ENCODE measurements at places on chromosomes 4 and X.

- DNase-seq = no peak
Measured at GRCh38 chr4:142475663-142476062, 370.4 kb downstream of the INPP4B start.

DNA sequence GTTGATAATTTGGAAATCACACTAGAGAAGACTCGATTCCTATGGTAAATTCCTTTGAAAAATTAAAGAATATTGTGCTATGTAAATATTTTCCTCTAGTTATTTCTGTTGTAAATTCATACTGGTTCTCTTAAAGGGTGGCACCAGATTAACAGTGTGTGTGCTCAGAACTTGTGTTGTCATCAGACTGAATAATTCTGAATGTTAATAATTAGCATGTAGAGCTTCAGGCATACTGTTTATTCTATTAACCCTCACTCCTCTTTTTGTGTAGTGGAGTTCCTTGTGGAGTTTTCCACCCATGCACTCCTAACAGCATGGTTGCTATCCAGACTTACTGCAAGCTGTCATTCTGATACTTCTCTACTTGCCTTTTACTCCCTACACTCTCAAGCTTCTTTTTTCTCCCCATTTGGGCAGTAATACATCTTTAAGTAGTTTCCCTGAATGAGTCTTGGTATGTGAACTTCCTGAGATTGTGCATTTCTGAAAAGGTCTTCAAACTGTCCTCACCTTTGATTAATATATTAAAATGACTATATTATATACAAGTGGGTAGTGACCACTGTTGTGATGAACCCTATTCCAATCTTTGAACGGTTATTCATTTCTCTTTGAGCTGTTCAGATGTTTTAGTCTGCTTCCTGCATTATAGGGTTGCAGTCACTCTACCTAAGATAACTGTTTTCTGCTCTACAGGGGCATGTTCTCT, 29.9 kb upstream of the RTL8A start:
- DNase-seq = no peak

DNA sequence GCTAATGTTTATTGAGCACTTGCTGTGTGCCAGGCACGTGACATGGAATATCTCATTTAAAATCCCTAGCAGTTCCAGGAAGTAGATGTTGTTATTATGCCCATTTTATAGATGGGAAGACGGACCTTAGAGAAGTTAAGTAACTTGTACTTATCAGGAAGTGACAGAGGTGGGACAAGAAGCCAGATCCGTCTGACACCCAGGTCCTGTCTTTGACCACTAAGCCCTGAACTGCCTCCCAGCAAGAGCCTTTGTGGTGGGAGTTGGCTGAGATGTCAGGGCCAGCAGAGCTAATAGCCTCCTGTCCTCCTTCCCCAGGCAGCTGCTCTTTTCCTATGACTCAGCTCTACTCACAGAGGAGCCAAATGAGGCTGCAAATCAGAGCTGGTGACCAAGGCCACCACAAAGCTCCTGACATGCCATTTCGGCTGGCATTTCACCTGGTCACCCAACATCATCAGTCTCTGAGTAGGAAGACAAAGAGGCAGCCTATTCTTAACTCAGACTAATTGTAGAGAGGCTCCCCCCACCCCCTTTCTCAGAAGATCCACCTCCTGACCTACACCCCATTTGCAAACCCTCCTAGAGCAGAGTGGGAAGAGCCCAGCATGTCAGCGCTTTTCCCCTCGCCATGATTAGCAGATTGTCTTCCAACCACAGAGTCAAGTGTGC, 175.1 kb upstream of the KIT start:
- no peak for DNase-seq

DNA sequence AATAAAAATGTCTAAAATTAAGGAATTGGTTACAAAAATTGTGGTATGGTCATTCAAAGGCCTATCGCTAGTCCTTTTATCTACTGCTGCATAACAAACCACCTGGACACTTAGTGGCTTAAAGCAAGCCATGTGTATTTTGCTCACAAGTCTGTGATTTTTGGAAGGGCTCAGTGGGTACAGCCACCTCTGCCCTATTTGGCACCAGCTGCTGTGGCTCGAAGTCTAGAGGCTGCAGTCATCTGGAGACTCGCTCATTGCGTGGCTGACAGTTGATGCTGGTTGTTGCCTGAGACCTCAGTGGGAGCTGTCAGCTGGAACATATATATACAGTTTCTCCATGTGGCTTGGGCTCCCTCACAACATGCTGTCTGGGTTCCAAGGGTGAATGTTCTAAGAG, 60.8 kb upstream of the MID1 start:
- DNase-seq = no peak

- no peak for DNase-seq
Measured at GRCh38 chrX:115560978-115561604, at the start of gene PLS3. TSS of gene PLS3 (plus strand) at chrX:115561174. CDS start at chrX:115610251, 49,077 bp downstream.

DNA sequence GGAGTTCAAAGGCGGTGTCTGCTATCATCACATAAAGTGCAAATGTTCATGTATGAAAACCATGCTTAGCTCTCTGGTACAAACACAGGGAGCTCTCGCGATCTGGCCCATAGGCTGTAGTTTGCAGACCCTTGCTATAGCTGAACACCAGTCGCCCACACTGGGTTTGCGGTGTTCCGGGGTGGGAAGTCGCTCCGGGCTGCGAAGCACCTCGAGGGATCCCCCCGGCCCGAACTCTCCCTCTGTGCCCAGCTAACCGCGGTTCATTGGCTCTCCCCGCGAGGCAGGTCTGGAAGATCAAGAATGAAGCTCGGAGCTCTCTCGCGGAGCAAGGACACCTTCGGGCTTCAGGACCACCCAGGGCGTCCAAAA, 341 bp upstream of the PRPS2 start:
- DNase-seq = no peak

DNA sequence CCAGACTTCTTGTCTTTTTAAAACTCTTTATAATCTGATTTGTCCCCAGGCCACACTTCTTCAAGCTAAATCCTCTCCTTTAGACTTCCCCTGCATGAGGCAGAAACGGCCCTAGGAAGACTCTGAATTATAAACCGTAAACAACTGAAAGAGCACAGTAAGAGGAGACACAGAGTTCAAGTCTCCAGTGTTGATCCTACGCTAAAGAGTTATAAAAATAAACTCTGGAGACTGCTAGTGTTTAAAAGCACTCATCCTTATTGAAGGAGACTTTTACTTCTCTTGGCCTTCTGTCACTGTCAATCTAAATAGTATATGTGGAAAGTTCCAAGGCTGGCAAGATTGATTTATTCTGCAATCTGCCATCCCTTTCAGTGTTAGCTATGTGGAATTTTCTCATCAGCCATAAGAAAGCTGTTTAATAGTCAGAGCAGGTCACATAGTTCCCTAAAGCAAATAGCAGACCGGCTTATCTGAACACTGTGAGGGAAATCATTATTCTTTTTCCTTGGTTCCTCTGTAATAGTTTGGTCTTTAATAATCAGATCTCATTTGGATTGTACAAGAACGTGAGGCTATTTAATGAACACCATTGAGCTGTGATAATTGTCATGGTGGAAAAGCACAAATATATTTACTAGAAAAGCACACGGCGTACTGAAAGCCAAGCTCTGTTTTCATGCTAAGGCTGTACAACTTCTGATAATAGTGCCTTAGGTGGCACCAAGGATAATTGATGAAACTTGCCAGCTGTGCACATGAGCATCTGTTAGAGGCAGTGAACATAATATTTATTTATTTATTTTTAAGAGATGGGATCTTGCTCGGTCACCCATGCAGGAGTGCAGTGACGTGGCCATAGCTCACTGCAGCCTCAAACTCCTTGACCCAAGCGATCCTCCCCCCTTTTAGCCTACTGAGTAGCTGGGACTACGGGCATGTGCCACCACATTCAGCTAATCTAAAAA, 157.7 kb downstream of the CEP135 start:
- no peak for DNase-seq

GRCh38 chr4:108396900-108397497, 223.4 kb upstream of the RPL34 start:
- DNase-seq = no peak

DNA sequence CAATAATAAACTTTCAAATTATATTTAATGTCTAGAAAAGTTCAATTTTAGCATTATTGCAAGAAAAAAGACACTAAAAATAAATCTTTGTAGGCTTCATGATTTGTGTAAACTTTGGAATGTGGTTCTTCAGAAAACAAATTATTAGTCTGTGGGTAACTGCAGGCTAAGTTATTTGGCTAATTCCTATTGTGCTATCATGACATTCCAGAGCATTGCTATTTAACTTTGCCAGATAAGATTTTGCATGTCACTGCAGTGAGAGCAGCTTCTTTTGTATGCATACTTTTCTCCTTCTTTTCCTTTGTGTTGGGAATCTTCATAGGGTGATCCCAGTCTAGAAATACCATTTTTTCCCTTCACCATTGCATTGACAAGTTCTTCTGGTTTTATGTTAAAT, 130.0 kb downstream of the AWAT2 start:
- DNase-seq = no peak
